ENCODE measurements at places on chromosomes 16 and 17.

DNA sequence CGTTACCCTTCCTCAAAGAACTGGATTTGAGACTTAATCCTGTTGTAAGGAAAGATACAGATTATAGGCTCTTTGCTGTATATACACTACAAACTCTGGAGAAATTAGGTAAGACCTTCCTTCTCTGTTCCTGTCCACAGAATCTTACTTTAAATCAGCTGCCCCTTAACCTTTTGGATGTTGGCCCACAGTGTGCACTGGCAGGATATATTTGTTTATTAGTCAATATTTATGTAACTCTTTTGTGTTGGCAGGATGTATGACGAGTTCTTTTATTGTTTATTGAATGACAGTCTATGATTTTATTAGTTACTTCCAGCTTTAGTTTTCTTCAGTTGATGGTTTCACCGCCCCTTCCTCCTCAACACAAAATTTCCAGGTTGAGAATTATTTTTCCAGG, 19.7 kb downstream of the LRRC36 start:
- no peak for DNase-seq

DNA sequence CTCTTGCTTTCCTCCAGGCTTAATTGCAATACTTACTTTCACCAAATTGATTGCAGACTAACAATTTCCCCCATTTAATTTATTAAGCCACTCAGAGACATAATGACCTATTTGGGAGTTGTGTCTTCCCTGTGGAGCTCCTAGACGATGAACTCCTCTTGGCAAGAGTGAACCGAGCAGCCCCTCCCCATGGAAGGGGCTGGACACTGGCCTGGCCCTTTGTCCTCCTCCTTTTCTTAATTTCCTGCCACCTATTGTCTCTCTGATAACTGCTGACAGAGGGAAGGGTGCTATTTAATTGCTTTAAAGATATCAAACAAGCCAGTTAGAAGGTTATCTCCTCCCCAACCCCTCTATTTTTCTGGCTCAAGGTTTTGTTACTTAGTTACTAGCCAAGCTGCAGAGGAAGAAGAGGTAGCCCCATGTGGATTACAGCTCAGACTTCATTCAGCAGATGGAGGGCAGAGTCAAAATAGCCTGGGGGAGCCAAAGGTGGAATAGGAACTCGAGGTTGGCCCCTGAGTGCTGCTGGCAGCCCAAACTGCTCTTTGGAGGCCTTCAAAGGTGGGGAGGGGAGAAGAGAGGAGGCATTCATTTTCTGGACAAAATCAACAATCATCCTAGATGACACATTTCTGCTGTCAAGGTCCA, 3.7 kb upstream of the SSTR2 start:
- no peak for DNase-seq

- DNase-seq, result no peak
These were observed 5.8 kb upstream of the WFDC1 start for GRCh38 chr16:84288902-84289301.

GRCh38 chr17:76529224-76530094, 8.1 kb downstream of the CYGB start:
- no peak for DNase-seq

GRCh38 chr16:71761097-71761496, 36.6 kb upstream of the PHLPP2 start:
- DNase-seq, result no peak

DNA sequence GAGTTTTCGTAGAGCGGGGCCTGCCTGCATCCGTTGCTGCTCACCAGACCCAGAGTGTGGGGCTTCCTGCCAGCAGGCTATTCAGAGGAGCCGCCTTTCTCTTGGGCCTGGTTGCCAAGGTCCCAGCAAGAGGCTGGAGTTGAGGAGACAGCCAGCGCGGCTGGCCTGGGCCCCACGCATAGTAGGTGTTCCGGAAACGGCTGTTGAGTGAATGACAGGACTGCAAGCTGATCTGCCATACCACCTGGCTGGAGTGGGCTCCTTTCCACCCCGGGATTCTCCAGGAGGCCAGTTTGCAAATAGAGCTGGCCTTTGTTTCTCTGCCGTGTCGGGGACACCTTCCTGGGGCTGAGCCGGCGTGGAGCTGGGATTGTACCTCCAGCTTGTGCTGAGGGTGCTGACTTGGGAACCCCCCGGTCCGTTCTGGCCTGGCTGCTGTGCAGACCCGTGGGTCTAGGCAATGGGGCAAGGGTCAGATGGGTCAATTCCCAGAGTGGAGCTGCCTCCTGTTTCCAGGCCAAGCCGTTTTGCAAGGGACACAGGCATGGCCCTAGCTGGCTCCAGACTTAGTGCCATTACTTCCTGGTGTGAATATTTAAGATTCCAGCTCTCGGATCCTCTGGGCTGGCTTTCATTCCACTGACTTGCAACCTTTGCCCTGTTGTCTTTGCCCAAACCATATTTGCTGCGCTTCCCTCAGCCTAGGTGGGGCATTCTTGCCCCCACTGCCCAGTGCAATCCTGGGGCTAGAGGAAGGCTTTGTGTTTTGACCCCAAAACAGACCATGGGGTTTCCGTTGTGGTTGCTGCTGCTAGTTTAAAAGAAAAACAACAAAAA, 68.8 kb downstream of the CMIP start:
- no peak for DNase-seq

- peak; percentile 34 for DNase-seq
These were observed 19.7 kb upstream of the SLC47A1 start for GRCh38 chr17:19513897-19514488.

GRCh38 chr16:5438591-5438990, 341.0 kb upstream of the EEF2KMT start:
- DNase-seq, result no peak

DNA sequence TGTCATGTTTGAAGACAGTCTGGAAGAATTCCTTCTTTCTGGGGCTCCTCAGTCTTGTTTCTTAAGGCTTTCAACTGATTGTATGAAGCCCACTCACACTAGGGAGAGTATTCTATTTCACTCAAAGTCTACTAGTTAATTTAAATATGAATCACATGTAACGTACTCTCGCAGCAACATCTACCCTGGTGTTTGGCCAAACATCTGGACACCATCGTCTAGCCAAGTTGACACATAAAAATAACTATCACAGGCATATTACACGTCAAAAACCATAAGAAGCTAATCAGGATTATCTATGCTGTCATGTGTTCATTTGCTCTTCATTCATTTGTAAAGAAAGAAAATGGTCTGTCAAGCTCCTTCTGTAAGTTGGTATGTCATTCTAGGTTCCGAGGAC, 787.4 kb downstream of the KCNJ2 start:
- no peak for DNase-seq

GRCh38 chr17:45018848-45019711, 32.4 kb downstream of the DCAKD start:
- no peak for DNase-seq

- no peak for DNase-seq
These were observed 26.5 kb upstream of the SPNS3 start for GRCh38 chr17:4407216-4407615.

- no peak for DNase-seq
These were observed 14.0 kb downstream of the METTL9 start for GRCh38 chr16:21613361-21613760.

DNA sequence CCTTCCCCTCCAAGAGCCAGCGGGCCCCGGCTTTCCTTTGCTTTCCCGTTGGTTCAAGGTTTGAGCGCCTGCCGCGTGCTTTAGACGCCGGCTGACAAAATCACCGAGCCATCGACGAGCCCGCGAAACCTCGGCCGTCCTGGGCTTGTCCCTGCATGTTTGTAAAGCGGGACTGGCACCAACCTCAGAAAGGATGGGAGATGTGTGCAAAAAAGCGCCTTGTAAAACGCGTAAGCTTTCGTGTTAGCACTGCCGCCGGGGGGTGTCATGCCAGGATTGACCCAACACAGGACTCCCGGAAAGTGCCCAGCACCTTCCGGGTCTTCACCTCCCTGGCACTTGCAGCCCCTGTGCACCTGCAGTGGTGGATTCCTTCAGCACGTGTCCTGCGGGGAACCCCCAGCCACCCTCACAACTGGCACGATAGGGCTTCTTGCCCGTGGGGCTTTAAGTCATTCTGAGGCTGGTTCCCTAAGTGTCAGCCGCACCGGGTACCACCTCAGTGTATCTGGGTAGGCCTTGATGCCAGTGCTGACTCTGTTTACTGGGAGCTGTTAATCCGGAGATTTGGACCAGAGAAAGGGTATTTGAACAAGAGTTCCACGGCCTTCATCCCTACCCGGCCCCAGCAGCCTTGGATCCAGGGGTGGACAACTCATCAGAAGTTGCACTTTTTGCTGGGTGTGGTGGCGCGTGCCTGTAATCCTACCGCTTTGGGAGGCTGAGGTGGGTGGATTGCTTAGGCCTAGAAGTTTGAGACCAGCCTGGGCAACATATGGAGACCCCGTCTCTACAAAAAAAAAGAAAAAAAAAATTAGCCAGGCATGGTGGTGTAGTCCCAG, 817 bp downstream of the NDUFAF8 start:
- DNase-seq, result no peak

- no peak for DNase-seq
These were observed 2.5 kb upstream of the ARL6IP1 start for GRCh38 chr16:18803569-18804462.

DNA sequence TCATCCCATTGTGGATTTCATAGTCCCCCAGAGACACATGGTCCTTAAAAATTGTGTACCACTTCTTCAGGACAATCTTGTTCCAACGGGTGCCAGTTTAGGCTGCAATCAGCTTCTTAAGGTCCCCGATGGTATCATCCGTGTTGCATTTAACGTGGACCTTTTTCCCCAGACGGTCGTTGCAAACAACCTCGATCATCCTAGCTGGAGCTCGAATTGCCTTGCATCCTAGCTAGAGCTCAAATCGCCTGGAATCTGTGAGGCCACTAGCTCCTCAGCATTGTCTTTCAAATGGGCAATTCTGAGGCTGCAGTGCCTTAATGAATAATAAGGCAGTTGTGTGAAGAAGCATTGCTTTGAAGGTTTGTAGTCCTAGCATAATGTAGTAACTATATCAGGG, 37.7 kb upstream of the RHBDL3 start:
- no peak for DNase-seq

DNA sequence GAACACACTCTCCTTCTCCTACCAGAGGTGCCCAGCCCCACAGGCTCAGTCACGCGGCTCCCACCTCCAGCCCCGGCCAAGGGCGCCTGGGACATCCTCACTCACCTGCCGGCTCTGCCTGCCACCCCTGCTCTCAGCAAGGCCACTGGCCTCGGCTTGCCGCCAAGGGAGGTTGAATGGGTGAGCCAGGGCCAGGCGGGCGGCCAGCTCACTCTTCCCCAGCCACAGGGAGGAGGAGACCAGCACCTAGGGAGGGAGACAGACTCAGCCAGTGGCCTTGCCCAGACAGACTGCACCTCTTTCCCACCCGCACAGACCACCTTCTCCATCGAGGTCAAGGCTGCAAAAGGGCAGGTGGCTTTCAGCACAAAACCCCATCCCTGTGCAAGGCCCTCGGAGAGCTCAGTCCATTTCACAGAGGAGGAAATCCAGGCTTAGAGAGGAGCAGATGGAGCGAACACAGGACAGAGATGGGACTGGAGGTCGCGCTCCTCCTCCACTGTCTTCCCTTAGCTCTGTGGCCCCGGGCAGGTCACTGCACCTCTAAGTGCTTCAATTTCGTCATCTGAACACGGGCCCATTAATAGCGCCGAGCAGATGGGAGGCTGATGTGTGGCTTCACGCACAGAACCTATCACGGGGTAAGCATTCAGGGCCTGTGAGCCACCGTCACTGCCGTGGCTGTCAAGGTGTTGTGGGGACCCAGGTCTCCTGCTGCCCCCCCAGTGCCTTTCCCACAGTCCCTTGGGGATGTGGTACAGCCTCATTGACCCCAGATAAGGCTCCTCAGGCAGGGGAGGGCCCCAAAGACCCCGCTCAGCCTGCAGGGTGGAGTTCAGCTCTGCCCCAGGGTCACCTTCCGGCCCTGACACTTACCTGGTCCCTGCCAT, 56.1 kb downstream of the RMI2 start:
- no peak for DNase-seq

DNA sequence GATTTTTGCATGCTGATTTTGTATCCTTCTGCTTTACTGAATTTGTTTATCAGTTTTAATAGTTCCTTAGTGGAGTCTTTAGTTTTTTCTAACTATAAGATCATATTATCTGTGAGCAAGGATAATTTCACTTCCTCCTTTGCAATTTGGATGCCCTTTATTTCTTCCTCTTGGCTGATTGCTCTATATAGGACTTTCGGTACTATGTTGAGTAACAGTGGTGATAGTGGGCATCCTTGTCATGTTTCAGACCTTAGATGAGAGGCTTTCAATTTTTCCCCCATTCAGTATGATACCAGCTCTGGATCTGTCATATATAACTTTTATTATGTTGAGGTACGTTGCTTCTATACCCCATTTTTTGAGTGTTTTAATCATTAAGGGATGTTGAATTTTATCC, 224.5 kb upstream of the CNTNAP4 start:
- no peak for DNase-seq

- no peak for DNase-seq
These were observed 99.7 kb upstream of the RBL2 start for GRCh38 chr16:53334581-53334980.

DNA sequence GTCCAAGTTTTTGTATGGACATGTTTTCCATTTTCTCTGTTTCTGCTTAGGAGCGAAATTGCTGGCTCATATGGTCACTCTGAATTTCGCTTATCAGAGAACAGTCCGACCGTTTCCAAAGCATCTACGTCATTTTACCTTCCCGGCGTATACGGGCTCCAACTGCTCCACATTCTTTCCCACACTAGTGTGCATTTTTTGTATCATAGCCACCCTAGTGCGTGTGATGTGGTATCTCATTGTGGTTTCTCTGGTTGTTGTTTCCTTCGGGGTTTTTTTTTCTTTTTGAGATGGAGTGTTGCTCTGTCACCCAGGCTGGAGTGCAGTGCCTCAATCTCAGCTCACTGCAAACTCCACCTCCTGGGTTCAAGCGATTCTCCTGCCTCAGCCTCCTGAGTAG, 31.0 kb upstream of the BHLHA9 start:
- DNase-seq, result peak; percentile 80

DNA sequence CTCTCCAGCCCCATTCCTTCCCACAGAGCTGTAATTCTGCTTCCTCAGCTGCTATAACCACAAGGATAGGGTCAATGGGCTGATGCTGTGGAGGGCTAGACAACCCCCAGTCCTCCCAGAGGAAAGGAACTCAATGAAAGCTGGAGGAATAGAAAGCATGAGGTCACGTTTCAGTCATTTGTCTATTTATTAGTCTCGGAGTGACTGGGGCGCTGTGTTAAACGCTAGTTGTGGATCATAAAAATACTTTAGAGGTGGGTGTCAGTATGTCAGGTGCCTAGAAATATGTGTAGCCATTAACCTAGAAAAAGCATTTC, 787 bp upstream of the CCL3L1 start:
- DNase-seq, result no peak

- DNase-seq, result no peak
These were observed 304.3 kb downstream of the HS3ST4 start for GRCh38 chr16:25996052-25996451.

- DNase-seq, result no peak
These were observed at the start of gene XYLT1 for GRCh38 chr16:17470908-17471718. TSS of gene XYLT1 (minus strand) at chr16:17470960. CDS start at chr16:17470796, 164 bp downstream.

DNA sequence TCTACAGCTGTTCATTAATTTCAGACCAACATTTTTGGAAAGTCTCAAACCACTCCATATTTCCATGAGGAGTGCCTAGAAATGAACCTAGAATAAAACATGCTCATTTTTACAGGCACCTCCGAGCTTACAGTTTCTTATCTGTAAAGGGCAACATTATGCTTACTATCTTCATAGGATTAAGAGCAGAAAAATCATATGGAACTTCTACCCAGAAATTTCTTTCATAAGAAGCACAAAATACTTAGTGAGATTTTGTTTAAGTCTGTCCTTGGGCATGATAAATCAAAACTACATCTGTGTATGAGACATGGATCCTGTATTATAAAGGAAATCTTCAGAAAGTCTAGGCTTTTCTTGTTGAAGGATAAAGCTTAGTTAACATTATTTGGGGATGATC, 187.4 kb downstream of the CA10 start:
- DNase-seq, result no peak
